ENCODE measurements at places on chromosomes 3 and 15.

- no peak for DNase-seq
- no peak overlapping the region for H3K4me3 ChIP-seq
- no peak overlapping the region for H3K27ac ChIP-seq
- no peaks in the 10 kb centered on the region for H3K4me1 ChIP-seq
- no peaks in the 10 kb centered on the region for H3K36me3 ChIP-seq
Observed at GRCh38 chr3:15926871-15927270, 129.1 kb upstream of the ANKRD28 start.

DNA sequence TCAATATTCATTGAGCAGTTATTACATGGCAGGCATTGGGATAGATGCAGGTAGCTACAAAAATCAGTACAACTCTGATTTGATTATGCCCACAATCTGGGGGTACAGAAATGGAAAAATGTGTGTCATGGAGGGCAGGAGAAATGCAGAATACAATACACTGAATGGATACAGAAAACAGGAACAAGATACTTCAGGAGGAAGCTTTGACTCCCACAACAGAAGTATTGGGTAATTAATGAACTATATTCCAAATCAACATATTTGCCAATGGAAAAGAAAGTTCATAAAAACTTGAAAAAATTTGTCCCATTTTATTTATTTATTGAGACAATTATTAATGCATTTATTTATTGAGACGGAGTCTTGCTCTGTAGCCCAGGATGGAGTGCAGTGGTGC lies 207.0 kb downstream of the SUCLG2 start:
- H3K36me3 ChIP-seq: no peaks in the 10 kb centered on the region
- no peak overlapping the region for H3K4me3 ChIP-seq
- H3K27me3 ChIP-seq: no peaks in the 10 kb centered on the region
- H3K27ac ChIP-seq: no peak overlapping the region
- DNase-seq: no peak
- no peaks in the 10 kb centered on the region for H3K4me1 ChIP-seq

GRCh38 chr3:171781711-171782127 lies 28.6 kb downstream of the PLD1 start:
- no peak for DNase-seq
- no peak overlapping the region for H3K27ac ChIP-seq
- H3K4me1 ChIP-seq: no peaks in the 10 kb centered on the region
- H3K36me3 ChIP-seq: no peaks in the 10 kb centered on the region

- DNase-seq: no peak
- H3K27me3 ChIP-seq: no peaks in the 10 kb centered on the region
- no peaks in the 10 kb centered on the region for H3K36me3 ChIP-seq
- H3K4me3 ChIP-seq: peak overlapping the region; percentile 60
Observed at GRCh38 chr3:12797124-12797891, 828 bp downstream of the CAND2 start.

- no peak for DNase-seq
- no peak overlapping the region for H3K4me3 ChIP-seq
- peaks cover 76% of the 10 kb centered on the region for H3K4me1 ChIP-seq
- no peaks in the 10 kb centered on the region for H3K27me3 ChIP-seq
- H3K36me3 ChIP-seq: peaks cover 13% of the 10 kb centered on the region
Observed at GRCh38 chr3:188229726-188230125, 75.8 kb downstream of the LPP start.
